Bronchial epithelial cell (primary cell): ENCODE measurements at places on chromosomes 6 and 20.

- no peak for DNase-seq
Measured at GRCh38 chr6:143804835-143805239, 38.3 kb upstream of the LTV1 start.

DNA sequence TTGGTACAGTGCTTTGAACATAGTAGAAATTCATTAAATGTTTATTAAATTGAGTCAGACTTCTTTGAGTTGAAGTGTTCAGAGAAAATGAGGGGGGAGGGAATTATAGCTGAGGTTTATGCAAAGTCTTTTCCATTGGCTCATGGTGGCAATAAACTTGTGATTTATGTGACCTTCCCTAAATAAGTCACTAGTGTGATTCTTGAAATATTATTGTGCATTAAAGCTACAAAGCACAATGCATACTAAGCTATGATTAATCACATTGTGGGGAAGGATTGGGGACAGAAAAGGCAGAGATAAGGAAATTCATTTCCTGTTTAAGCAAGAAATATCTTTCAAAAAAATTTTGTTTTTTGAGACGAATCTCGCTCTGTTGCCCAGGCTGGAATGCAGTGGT lies 877.5 kb downstream of the TFAP2A start:
- no peak for DNase-seq

- DNase-seq: peak; percentile 100
Measured at GRCh38 chr20:6993011-6993410, 225.5 kb downstream of the BMP2 start.

DNA sequence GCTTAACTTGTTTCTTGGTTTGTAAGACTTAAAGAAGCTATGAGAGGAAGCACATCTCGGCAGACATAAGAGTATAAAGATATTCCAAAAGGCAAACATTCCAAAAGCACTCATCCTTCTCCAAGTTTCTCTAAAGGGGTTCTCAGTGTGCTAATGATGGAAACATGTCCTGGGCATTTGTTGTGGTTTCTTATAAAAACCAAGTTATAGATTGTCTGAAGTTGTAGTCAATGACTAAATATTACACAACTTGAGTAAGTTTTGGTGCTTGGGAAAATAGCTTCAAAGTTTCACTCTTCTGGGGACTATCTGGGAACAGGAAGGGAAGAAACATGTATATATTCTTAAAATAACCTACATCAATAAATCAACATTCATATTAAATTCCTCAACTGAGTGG lies 128.3 kb upstream of the TBX18 start:
- peak; percentile 14 for DNase-seq

GRCh38 chr6:19317431-19317986 lies 519.7 kb upstream of the ID4 start:
- DNase-seq: no peak

GRCh38 chr6:147664092-147664491 lies 155.6 kb downstream of the SAMD5 start:
- DNase-seq: no peak

- DNase-seq: peak; percentile 66
Measured at GRCh38 chr6:48541649-48542048, 430.7 kb upstream of the PTCHD4 start.

GRCh38 chr6:7264041-7264440 lies 49.0 kb downstream of the SSR1 start:
- DNase-seq: no peak
